ENCODE measurements at places on chromosomes 13 and 19.

GRCh38 chr13:60329221-60329923, 67.6 kb upstream of the TDRD3 start:
- peak; percentile 52 for DNase-seq

GRCh38 chr19:2703691-2704216, 1.3 kb upstream of the GNG7 start:
- no peak for DNase-seq

GRCh38 chr19:13212759-13213330, 62.6 kb downstream of the IER2 start:
- peak; percentile 38 for DNase-seq

DNA sequence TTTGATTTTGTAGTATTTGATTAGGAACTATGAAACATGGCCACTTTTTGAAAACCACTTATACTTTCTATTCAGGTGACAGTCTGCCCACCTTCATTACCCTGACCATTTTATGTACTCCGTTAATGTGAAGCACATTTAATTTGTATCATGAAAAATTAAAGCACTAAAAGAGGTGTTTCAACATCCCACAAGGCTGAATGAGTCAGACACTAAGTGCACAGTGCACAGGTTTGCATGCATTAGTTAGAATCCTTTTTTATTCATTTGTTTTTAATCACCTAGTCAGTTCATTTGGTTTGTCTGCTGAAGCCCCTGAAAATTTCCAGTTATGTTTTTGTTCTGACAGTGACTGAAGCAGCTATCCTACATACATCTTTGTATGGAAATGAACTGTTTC, 271.0 kb downstream of the SLITRK5 start:
- DNase-seq = peak; percentile 88

DNA sequence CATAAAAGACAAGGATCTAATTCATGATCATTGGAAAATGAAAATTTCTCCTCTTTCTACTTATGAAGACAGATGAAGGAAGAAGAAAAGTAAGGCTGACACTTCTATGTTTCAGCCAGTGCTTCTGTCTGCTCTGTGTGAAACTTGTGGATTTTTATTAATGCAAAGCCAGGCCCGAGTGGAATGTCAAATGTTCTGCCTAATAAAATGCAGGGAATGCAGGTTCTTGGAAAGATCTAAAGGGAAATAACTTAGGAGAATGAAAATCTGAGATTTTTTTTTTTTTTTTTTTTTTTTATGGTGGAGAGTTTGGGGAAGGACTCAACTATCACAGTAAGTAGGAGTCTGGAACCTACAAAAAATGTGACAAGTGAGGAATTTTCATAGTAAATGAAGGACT, 1732.3 kb upstream of the SLC10A2 start:
- peak; percentile 51 for DNase-seq

GRCh38 chr13:77375560-77376108, 48.7 kb upstream of the MYCBP2 start:
- peak; percentile 84 for DNase-seq

DNA sequence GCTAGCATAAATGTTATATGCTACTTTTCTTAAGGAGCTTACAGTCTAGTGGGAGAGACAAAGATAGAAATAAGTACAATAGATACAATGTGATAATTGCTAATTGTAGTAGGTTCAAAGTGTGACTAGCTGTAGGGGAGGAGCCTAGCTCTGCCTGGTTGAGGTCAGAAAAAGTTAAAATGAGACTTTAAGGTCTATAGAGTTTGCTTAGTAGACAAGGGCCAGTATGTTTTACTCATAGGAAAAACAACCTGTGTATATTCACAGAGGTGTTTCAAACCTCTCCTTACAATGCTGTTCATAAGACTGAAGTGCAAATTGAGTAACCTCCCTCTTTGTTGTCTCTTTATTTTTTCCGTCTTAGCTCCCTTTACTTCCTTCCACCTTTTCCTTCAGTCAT, 56.1 kb downstream of the PDS5B start:
- no peak for DNase-seq

DNA sequence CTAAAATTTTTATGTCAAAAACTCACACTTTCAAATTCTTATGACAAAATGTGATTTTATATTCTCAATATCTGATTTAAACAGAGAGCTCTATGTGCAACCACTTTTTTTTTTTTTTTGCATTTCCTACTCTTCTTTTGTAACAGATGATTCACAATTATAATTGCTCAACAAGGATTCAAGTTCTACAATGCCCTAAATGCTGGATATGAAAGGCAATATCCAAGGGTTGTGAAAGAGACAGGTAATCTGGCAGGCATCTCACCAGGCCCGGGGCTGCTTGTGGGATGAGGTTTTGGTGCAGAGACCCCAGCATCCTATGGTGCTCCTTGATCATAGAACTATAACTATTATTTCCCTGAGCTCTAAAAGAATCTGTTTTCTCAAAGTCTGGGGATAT, 363.6 kb upstream of the NBEA start:
- peak; percentile 85 for DNase-seq

- no peak for DNase-seq
Observed at GRCh38 chr19:1956122-1956494, 15.1 kb downstream of the CSNK1G2 start.

Data from renal cortical epithelial cell (primary cell).